ENCODE measurements at places on chromosomes 11 and 22. TPM values are rescaled to one million over a fixed set of nuclear protein-coding genes. Genes with fewer than 3 reads are reported as not detected.

GRCh38 chr22:24067587-24068376 is 56.7 kb downstream of the CABIN1 start:
- DNase-seq = no peak

Gene RBMXL2
- not detected for total RNA-seq

DNA sequence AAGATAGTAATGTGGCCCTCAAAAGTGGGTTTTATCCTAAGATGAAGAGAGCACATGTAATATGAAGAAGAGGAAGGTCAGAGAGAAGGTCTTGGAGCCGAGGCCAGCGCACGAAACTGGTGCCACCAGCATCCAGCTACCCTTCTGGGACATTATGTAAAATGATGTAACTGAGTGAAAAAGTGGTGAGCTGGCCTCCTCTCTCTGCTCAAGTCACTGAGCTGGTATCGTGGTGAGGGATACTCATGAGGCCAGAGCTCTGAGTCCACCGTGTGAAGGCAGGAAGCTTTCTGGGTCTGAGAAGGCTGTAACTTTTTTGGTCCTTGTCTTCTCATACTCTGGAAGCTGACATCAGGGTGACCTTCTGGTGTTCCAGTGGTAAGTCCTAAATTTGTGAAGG is 25.1 kb downstream of the RNF185 start:
- DNase-seq = no peak

Gene OR2AG1
- total RNA-seq = not detected

GRCh38 chr11:17382046-17382728 is 6.3 kb downstream of the KCNJ11 start:
- DNase-seq = no peak

- DNase-seq = no peak
These were observed 65.0 kb upstream of the PTPRJ start for GRCh38 chr11:47915374-47915773.

Gene TBX1
- 1.7 TPM for total RNA-seq

GRCh38 chr11:121464352-121464946 is 11.7 kb upstream of the SORL1-AS1 start:
- no peak for DNase-seq

DNA sequence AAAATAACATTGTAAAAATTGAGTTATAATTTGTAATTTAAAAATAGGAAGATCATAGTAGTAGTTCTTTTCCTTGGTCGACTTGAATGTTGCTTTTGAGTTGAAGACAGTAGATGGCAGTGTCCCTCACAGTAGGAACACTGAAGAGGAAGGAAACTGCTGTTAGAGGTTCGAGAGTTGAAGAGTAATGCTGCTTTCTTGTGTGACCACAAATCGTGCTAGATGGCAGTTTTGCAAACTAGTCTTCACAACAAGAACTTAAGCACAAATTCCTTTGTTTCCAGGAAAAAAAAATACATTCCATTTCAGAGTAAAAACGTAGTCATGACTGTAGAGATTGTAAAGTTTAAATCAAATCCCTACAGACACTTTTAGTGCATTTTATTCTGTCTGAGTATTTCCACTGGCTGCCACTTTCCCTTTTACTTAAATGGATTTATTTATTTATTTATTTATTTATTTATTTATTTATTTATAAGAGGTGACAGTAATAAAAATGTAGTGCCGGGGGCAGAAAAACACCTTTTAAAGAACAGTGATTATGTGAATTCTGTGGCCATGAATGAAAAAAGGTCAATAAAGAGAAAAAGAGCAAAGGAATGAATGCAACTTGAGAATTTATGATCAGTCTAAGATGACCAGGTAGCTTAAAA is 54.6 kb downstream of the SPECC1L start:
- peak; percentile 48 for DNase-seq

DNA sequence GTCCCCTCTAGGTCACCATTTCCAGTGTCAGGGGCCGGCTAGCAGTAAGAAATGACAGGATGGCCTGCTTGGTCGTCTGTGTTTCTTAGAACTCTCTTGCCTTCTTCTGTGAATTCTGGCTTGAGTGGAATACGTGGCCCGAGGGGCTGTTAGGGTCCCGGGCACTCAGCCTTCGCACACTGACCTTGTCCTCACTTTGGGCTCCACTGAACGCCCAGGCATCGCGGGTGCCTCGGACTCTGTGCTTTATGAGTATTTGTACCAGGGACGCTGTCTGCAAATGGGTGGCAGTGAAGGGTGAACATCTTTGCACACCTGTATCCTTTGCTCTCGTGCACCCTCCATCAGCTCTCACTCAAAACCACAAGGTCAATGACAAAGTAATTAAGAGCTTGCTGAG is 123.4 kb upstream of the ANO1 start:
- DNase-seq = no peak

GRCh38 chr22:25551396-25551795 is 13.1 kb upstream of the GRK3 start:
- no peak for DNase-seq

Gene RAB3IL1
- 79.2 TPM for total RNA-seq

DNA sequence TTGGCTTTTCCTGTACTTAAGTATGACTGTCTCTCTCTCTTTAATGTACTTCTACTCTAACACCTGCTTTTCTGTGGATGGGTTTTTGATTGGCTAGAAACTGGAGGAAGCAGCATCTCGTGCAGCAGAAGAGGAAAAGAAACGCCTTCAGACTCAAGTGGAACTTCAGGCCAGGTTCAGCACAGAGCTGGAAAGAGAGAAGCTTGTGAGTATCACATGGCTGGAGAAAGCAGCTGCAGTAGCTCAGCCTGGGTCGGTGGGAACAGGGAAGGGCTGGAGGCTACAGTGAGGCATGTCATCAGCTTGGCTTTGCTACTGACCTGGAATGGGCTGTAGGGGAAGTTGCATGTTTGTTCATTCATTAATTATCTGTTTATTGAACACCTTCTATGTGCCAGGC is 74.2 kb downstream of the SWAP70 start:
- no peak for DNase-seq

Gene MPZL3
- total RNA-seq = 3.1 TPM

Gene SLC22A12
- total RNA-seq = not detected

DNA sequence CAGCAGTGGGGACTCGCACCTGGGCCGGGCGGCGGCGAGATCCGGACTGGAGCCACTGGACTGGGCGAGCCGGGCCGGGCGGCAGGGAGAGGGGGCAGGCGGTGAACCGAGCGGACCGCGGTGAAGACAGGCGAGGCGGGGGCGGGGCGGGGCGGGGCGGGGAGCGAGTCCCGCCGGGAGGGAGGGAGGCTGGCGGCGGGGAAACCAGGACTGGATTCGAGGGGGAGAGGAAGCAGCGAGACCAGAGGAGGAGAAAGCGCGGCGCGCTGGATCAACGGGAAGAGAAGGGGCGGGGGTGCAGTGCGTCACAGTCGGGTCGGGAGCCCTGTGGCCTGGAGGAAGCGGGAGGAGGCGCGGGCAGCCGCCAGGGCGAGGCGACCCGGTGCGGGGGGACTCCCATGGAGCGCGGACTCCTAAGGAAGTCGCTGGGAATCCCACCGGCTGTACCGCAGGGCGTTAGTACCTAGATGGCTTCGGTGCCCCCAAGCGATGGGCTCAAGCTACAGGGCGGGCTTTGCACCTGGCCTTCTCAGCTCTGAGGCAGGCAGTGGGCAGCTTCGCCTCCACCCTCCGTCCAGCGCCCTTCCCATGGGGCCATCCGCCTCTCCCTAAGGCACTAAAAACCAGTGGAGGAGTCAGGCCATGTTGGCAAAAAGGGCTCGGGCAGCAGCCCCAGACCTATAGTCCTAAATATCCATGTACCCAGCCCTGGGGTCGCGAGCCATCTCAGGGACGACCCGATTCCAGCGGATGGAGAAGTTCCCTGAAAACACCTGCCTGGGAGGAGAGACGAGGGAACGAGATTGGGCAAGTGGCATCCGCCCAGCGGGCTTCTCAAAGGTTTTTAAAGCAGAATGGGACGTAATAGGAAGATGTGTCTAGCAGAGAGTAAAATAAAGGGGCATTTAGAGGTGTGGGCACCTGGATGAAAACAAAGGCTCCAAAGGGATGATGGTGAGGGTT is at the start of gene TMEM121B:
Gene TMEM121B, minus strand, starts transcription at position 128 of the 963 bp plus-strand sequence. CDS start 233 bp downstream, outside the sequence.
- DNase-seq = peak; percentile 37

Gene P2RY2
- 6.8 TPM for total RNA-seq

GRCh38 chr11:109939166-109939810 is 153.9 kb upstream of the ZC3H12C start:
- DNase-seq = no peak

DNA sequence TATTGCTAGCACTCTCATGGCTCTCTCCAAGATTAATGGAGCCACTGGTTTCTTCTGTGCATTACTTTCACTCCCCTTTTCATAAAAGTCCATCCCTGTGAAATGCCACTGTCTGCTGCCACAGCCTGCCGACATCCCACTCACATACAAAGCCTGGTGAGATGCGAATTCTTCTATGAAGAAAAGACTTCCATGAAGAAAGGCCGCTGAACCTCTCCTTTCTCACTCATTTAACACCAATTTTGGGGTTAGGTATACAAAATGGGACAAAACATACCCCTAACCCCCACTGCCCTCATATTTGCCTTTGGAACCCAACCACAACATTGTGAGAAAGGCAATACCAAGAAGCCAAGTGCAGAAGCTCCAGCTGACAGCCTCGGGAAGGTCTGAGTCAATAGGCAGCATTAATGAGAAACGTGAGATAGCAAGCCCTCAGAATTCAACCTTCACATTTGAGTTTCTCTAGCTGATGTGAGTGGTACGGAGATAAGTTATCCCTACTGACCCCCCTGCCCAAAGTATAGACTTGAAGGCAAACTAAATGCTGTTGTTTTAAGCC is 156.4 kb downstream of the ATG16L2 start:
- DNase-seq = no peak

Gene GPHA2
- total RNA-seq = not detected

DNA sequence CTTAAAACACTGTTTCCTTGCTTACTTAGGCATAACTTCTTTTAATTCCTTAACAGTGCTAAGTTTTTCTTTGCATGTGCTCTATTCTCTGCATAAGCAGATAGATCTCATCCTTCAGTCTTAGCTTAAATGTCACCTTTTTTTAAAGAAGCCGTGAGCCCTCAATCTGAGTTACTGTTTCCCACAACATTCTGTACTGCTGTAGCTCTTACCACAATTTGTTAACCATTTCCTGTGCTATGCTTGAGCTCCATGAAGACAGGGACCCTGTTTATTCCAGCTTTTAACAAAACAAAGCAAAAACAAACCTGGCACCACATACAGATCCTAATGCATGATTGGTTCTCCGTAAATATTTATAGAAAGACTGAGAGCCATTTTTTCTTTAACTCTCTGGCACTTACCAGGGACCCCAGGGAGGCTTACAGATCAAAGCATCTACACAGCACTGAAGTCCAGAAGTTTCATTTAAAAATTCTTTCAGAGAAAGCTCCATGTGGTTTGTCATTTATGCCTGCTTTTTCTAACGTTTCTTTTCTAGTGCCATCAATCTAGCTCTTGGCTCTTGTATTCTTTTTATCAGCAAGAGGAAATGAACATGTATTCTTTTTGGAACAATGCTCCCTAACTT is 74.9 kb downstream of the DYNC2H1 start:
- no peak for DNase-seq

Gene FXYD6
- 71.8 TPM for total RNA-seq

- no peak for DNase-seq
These were observed 59.5 kb upstream of the WNT11 start for GRCh38 chr11:76265771-76266241.

- DNase-seq = no peak
These were observed 5.7 kb downstream of the TMEM25 start for GRCh38 chr11:118536726-118537125.

GRCh38 chr11:115958089-115959000 is 454.1 kb upstream of the CADM1 start:
- no peak for DNase-seq

DNA sequence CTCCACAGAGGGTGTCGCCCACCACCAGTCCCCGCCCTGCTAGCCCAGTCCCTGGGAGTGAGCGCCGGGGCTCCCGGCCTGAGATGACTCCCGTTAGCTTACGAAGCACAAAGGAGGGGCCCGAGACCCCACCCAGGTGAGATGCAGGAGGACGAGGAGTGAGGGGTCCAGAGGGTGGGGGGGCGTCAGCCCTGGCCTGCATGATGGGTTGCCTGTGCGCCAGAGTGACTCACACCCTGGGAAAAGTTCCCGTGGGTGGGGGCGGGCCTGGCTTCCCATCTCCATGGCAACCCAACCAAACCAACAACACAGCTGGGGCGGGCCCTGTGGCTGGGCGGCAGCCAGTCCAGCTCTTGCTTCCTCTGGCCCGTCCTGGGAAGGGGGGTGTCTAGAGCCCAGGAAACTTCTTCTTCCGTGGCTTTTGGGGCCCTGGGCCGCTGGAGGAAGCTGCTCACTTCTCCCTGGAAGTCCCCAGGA is 4.5 kb downstream of the GAS2L1 start:
- DNase-seq = peak; percentile 98

Gene GAS2
- 16.9 TPM for total RNA-seq

Gene OR56A1
- total RNA-seq = not detected

DNA sequence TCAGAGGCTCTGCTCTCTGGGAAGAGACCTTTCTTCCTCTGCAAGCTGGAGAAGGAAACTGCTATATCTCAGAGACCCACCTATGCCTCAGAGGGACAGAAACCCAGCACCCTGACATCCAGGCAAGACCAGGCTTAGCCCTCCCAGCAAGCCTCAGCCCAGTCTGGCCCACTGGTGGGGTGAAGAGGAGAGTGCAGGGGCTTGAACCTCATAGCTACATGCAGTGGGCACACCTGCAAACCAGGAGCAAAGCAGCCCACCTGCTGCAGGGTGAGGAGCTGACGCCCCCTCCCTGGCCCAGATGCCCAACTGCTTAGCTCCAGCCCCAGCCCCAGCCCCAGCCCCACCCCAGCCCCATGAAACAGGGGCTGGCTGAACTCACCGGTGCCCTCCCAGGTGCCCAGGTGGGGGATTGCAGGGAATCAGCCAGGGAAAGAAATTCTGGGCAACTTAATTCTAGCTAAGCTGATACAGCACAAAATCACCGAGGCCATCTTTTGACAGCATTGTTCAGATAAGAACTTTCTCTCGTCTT is 246.8 kb downstream of the BUD13 start:
- no peak for DNase-seq

DNA sequence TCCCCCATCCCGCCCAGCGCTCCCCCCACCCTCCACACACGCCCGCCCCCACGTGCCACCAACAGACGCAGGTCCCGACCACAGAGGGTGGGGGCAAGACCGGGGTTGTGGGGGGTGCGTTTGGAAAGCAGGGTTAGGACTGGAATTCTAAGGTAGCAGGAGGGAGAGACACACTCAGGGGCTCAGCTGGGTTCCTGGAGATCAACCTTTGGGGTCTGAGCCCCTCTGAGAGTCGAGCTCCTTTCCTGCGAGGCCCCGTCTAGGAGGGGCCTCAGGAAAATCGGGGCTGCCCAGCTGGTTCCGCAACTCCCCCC is 429 bp downstream of the PGGHG start:
- DNase-seq = no peak

GRCh38 chr11:134510233-134511040 is 98.4 kb upstream of the B3GAT1 start:
- no peak for DNase-seq

GRCh38 chr11:69300120-69301060 is 6.4 kb downstream of the MYEOV start:
- DNase-seq = no peak

- DNase-seq = no peak
These were observed 42.4 kb downstream of the OSBP start for GRCh38 chr11:59573216-59573615.

Gene WBP2NL
- 3.3 TPM for total RNA-seq

GRCh38 chr22:30087611-30088010 is 7.3 kb downstream of the HORMAD2 start:
- no peak for DNase-seq
